Fibroblast of upper back skin (primary cell): ENCODE measurements at places on chromosomes 16 and 17.

- DNase-seq: peak; percentile 13
These were observed 47.2 kb downstream of the PDPK1 start for GRCh38 chr16:2584729-2585650.

DNA sequence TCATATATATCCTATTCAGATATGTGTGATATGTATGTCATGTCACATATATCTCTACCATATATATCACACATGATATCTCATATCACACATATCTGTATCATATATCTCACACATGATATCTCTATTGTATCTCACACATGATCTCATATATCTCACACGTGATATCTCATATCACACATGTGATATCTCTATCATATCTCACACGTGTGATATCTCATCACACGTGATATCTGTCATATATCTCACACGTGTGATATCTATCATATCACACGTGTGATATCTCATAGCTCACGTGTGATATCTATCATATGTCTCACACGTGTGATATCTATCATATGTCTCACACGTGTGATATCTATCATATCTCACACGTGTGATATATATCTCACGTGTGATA lies 240.7 kb downstream of the MAP2K4 start:
- no peak for DNase-seq

DNA sequence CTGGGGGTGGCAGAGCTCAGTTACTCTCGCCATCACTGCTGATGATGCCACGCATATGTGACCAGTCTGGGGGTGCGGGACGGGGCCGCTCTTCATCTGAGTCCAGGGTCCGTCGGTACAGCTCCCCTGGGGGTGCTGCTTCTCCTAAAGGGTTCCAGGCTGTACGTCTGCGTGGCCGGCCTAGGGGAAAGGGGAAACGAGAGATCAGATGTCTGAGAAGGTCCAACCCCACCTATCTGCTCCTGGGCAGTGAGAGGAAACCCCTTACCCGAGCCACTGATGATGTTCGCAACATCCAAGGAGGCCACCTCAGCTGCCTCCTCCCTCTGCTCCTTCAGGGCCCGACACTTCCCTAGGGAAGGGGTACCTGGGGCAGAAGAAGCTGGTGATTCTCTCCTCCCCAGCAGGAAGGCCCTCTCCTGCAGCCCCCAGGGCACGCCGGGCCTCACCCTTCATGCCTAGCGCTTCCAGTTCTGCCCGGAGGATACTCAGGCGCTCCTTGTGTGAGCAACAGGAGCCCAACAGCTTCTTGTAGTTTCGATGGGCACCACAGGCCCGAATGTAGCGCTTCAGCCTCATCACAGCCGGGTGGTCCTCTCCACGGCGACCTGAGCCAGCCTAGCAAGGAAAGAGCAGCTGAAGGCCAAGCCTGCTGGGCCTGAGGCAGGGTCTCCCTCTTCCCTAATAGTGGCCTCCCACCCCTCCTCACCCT lies 2.1 kb downstream of the HIRIP3 start:
- DNase-seq: no peak

DNA sequence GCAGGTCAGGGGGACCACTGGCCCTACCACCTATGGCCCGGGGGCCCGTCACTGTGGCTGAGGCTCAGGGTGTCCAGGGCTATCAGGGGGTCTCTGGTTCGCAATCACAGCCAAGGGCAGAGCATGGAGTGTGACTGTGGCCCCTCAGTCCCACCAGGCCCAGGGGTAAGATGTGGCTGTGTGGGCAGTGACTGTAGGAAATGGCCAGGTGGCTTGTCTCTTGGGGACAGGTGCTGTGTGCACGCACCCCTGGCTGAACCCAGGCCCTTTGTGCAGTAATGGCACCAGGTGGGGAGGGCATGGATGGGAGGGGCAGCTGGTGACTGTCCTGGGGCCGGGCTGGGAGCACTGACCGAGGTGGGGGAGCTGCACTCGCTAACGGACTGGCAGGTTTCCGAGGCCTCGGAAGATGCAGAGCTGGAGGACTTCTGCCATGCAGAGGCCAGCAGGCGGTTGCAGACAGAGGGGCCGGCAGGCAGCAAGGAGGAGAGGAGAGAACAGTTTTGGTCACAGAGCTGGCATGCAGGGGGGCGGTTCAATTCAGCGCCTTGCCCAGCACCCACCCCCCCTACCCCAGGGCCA lies 18.8 kb downstream of the IL34 start:
- no peak for DNase-seq

- no peak for DNase-seq
These were observed 1.3 kb downstream of the THRA start for GRCh38 chr17:40063901-40064531.

DNA sequence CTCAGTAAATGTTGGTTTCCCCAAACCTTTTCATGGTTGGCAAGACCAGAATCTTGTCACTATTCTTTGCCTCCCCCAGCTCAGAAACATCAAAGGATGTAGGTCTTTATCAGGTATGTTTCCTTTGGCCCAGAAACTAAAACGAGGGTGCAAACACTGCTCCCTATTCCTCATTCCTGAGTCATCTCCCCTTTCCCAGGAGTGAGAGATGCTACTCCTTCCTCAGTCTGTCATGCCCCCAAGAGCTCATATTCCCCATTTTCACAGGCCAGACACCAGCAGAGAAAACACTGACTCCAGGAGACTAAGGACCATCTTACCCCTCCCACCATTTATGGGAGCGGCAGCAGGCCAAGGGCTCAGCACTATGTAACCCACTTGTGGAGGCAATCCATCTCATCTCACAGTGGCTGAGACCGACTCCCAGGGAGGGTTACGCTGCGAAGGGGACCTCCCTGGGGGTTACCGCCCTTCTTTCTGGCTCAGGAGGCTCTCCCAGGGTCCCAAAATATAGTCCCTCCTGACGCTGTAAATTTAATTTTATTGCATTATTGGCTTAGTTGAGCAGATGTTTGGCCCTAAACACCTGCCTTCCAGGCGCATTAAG lies 1.5 kb downstream of the GEMIN4 start:
- no peak for DNase-seq

- no peak for DNase-seq
These were observed 868 bp downstream of the KCNJ12 start for GRCh38 chr17:21376759-21377690.

DNA sequence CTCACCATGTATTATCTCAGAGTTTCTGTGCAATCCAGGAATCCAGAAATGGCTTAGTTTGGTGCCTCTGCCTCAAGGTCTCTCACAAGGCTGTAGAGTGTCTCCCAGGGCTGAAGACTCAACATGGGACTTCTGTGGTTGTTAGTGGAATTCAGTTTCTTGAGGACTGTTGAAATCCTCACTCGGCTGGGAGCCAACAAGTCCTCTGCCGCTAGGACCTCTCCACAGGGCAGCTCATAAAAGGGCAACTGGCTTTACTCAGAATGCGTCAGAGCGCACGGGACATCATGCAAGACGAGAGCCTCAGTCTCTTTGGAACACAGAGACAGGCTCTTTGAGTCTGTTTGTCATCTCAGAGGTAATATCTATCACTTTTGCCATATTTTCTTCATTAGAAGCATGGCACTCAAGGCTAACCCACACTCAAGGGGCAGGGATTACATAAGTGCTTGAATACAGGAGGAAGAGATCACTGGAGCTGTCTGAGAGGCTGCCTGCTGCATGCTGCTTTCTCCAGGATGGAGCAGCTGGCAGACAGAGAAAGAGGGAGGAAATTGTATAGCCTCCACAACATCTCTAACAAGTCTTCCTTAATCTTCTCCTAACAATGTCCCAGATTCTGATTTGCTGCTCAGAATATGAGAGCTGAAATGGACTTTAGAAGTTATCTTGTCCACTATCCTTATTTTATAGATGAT lies 97.5 kb upstream of the ASIC2 start:
- DNase-seq: peak; percentile 41

GRCh38 chr17:82283208-82283749 lies 9.8 kb upstream of the CSNK1D start:
- DNase-seq: peak; percentile 48

- no peak for DNase-seq
These were observed 536.5 kb downstream of the CDH11 start for GRCh38 chr16:64585367-64585766.

DNA sequence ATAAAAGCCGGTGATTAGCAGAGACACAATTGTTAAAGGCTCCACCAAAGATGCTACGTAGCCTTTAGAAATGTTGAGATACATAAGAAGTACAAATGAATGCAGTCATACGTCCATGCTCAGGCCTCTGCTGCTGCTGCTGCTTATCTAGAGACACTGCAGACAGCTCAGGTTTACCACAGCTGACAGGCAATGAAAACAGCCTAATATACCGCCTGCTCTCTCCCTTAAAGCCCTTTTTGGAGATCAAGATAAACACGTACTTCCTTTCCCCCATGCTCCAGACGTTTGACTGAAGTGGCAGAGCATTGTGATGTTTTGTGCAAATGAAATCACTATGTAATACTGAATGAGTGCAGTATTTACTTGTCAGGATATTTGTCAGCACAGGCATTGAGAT lies 185.3 kb downstream of the AATF start:
- DNase-seq: no peak

- DNase-seq: no peak
These were observed 76.6 kb upstream of the CORO6 start for GRCh38 chr17:29699283-29699682.

DNA sequence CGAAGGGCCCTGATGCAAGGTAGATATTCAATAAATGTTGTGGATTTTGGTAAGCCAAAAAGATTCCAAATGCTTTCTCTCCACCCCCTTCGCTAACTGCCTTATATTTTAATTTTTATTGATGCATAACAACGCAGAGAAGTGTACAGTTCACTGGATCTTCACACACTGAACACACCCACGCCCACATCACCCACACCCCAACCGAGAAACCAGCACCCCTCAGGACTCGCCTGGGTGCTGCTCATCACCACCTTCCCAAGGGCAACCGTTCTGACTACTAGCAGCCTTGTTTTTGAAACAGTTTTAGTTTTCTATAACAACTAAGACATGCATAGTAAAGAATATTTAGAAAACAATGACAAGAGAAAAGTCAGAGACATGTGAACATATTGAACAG lies 9.1 kb upstream of the PLCG2 start:
- no peak for DNase-seq

GRCh38 chr16:57798267-57798810 lies 4.0 kb downstream of the KIFC3 start:
- no peak for DNase-seq

- no peak for DNase-seq
These were observed 1283.7 kb downstream of the TP53TG3F start for GRCh38 chr16:34743115-34743514.
